IMR-90 (cell line): ENCODE measurements at places on chromosomes 12 and 14. TPM values are rescaled to one million over a fixed set of nuclear protein-coding genes. Genes with fewer than 3 reads are reported as not detected.

- no peak for DNase-seq
- H3K27me3 ChIP-seq = no peaks in the 10 kb centered on the region
- H3K36me3 ChIP-seq = no peaks in the 10 kb centered on the region
- peaks cover 7% of the 10 kb centered on the region for H3K4me1 ChIP-seq
- no peak overlapping the region for H3K4me3 ChIP-seq
- no peak overlapping the region for H3K27ac ChIP-seq
These were observed 4.5 kb downstream of the ZBTB1 start for GRCh38 chr14:64509036-64509435.

Gene SLC15A5
- total RNA-seq = not detected in 2 replicates

DNA sequence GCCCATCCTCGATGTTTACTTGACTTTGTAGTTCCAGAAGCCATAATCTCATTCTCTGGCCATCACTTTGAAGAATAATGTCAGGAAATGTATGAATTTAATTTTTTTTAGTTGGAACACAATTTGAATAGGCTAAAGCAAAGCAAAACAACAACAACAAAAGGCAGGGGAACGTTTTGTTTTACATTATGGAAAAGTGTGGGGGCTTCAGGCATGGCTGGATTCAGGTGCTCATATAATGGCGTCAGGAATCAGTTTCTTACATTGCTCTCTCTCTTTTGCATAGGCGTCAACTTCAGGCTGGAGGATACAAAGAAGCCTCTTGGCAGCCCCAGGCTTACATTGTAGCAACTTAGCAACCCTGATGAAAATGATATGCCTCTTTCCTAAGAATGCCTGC is 13.1 kb upstream of the RPH3A start:
- no peak overlapping the region for H3K27ac ChIP-seq
- no peak for DNase-seq
- H3K27me3 ChIP-seq = no peaks in the 10 kb centered on the region
- no peaks in the 10 kb centered on the region for H3K36me3 ChIP-seq

DNA sequence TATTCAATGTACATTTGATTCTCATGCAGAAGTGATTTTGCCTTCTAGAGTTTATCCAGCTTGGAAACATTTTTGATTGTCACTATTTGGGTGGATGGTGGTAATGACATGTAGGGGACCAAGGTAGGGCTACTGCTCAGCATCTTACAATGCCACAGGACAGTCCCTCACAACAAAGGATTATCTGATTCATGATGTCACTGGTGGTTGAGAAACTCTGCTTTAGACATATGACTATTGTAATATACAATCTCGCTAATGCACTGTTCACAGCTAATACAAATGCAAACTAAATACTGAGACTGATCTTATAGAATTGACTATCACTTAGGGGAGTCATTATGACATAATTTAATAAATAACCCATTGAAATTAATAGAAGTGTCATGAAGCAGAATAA is 60.4 kb upstream of the BTG1 start:
- no peak overlapping the region for H3K4me3 ChIP-seq
- DNase-seq = no peak
- H3K36me3 ChIP-seq = no peaks in the 10 kb centered on the region
- H3K4me1 ChIP-seq = no peaks in the 10 kb centered on the region; the same call in 1 of the 2 replicates
- H3K27me3 ChIP-seq = no peaks in the 10 kb centered on the region

Gene RIN3
- total RNA-seq = 2.2 and 2.5 TPM in 2 replicates

- no peaks in the 10 kb centered on the region for H3K27me3 ChIP-seq
- no peak overlapping the region for H3K4me3 ChIP-seq
- no peaks in the 10 kb centered on the region for H3K4me1 ChIP-seq
- peak; percentile 26 for DNase-seq
- H3K27ac ChIP-seq = no peak overlapping the region
These were observed 501.5 kb upstream of the TBX3 start for GRCh38 chr12:115185506-115185905.

GRCh38 chr14:77908847-77909246 is 108.9 kb downstream of the ADCK1 start:
- no peak overlapping the region for H3K4me3 ChIP-seq
- no peak for DNase-seq
- no peaks in the 10 kb centered on the region for H3K36me3 ChIP-seq
- H3K4me1 ChIP-seq = no peaks in the 10 kb centered on the region
- no peak overlapping the region for H3K27ac ChIP-seq

DNA sequence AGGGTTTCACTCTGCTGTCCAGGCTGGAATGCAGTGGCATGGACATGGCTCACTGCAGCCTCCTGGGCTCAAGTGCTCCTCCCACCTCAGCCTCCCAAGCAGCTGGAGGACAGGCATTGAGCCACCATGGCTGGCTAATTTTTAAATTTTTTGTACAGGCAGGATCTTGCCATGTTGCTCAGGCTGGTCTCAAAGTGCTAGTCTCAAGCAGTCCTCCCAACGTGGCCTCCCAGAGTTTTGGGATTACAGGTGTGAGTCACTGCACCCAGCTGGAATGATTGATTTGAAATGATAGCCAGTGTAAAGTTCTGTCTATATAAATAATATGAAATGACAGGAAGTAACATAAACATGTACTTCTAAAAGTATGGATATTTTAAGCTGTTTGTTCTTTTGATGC is 172.7 kb downstream of the FUT8 start:
- DNase-seq = no peak
- no peak overlapping the region for H3K27ac ChIP-seq
- H3K36me3 ChIP-seq = no peaks in the 10 kb centered on the region

Gene SIX4
- total RNA-seq = 28.1 and 42.7 TPM in 2 replicates

Gene OR4E2
- not detected in 2 replicates for total RNA-seq

- H3K4me1 ChIP-seq = peaks cover 9% of the 10 kb centered on the region
- H3K36me3 ChIP-seq = 0 out of 2 replicates have a peak, but pooled peaks cover 3% of the 10 kb centered on the region
These were observed 2.2 kb downstream of the ASIC1 start for GRCh38 chr12:50059440-50060119.

Gene GSKIP
- 22.0 and 34.7 TPM in 2 replicates for total RNA-seq

Gene TAS2R20
- total RNA-seq = 3.4 and 3.9 TPM in 2 replicates

GRCh38 chr12:15620741-15621539 is 168.2 kb downstream of the EPS8 start:
- no peak overlapping the region for H3K27ac ChIP-seq
- peaks cover 2% of the 10 kb centered on the region; the same call in 1 of the 2 replicates for H3K4me1 ChIP-seq
- no peaks in the 10 kb centered on the region for H3K27me3 ChIP-seq
- no peak for DNase-seq

- no peaks in the 10 kb centered on the region for H3K4me1 ChIP-seq
- no peak overlapping the region for H3K27ac ChIP-seq
- H3K4me3 ChIP-seq = no peak overlapping the region
- no peak for DNase-seq
These were observed 20.0 kb downstream of the CRACR2A start for GRCh38 chr12:3732901-3733300.

DNA sequence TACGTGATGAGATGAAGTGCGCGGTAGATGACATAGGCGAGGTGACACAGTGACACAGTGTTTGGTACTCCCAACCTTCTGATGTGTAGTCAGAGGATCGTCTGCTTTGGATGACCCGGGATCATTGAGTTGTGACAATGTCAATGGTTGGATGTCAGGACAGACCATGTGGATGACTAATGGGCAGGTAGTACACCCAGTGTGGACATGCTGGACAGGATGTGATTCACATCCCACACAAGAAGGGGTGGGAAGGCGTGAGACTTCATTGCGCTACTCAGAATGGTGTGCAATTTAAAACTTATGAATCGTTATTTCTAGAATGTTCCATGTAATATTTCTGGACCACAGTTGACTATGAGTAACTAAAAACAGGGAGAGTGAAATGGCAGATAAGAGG is 23.8 kb downstream of the MAP3K9 start:
- DNase-seq = no peak
- no peaks in the 10 kb centered on the region for H3K27me3 ChIP-seq
- H3K27ac ChIP-seq = no peak overlapping the region
- peaks cover 2% of the 10 kb centered on the region; the same call in 1 of the 2 replicates for H3K4me1 ChIP-seq
- no peak overlapping the region for H3K4me3 ChIP-seq

GRCh38 chr12:95996034-95996658 is at the start of gene HAL:
HAL (minus strand) TSS chr12:95996344; CDS start chr12:95995910, 434 bp downstream.
- peaks cover 3% of the 10 kb centered on the region; the same call in 1 of the 2 replicates for H3K36me3 ChIP-seq
- H3K27ac ChIP-seq = no peak within 1 kb of the TSS
- no peaks in the 10 kb centered on the region for H3K4me1 ChIP-seq
- H3K4me3 ChIP-seq = no peak within 1 kb of the TSS

Gene RFX4
- not detected in 2 replicates for total RNA-seq

GRCh38 chr12:122687086-122687485 is 16.1 kb downstream of the HCAR2 start:
- no peak overlapping the region for H3K4me3 ChIP-seq
- H3K36me3 ChIP-seq = no peaks in the 10 kb centered on the region
- DNase-seq = peak; percentile 25
- H3K4me1 ChIP-seq = no peaks in the 10 kb centered on the region
- H3K27me3 ChIP-seq = no peaks in the 10 kb centered on the region

Gene KIF21A
- total RNA-seq = 1.1 TPM in 2 replicates

DNA sequence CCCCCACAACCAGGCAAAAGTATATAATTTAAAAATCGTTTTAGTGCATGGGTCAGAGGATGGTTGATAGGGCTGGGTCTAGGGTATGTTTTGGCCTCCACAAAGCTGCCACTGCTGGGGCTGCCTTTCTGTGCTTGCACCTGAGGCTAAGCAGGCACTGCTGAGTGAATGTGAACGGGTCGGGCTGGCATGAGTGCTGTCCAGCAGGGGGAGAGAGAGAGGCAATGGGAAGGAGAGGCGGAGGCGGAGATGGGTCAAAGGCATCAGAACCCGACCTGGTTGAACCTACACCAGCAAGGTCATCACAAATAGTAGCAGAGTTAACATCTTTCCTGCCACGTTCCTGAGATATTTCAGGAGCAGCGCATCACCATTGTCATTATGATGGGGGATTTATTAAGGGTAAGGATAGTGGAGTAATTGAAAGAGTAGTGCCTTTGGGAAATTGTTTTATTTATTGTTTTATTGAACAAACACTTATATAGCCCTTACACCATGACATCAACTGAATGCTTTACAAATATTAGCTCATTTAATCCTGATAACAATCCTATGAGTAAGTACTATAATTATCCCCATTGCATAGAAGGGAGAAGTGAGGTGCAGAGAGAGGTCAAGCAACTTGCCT is 5.8 kb upstream of the NRXN3 start:
- H3K36me3 ChIP-seq = no peaks in the 10 kb centered on the region
- no peak overlapping the region for H3K27ac ChIP-seq
- H3K4me3 ChIP-seq = no peak overlapping the region
- DNase-seq = no peak
- H3K4me1 ChIP-seq = no peaks in the 10 kb centered on the region
- no peaks in the 10 kb centered on the region for H3K27me3 ChIP-seq

DNA sequence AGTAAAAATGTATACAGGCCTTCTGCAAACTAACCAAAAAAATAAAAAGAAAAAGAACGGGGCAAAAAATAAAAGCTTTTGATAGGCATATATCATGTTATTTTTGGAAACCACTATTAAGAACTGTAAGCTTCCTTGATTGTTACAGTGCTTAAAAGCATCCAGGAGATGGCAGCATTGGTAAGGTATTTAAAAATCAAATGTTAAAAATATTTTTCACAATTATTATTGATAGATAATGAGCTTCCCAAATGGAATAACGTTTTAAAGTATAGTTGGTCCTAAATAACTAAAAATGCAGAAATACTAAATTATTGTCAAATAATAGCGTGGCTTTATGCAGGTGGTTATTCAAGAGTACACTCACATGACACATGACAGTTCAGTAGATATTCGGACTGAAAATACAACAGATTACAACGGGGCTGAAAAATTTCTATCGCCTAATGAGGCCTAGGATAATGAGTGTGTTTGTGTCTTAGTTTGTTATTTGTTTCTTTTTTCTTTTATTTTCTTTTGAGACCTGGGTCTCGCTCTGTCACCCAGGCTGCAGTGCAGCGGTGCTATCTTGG is 127.2 kb upstream of the ATF7IP start:
- no peak overlapping the region for H3K4me3 ChIP-seq
- no peaks in the 10 kb centered on the region for H3K27me3 ChIP-seq
- no peaks in the 10 kb centered on the region for H3K36me3 ChIP-seq
- H3K27ac ChIP-seq = no peak overlapping the region
- peak; percentile 55 for DNase-seq
- H3K4me1 ChIP-seq = peaks cover 4% of the 10 kb centered on the region; the same call in 1 of the 2 replicates

GRCh38 chr12:79659961-79660431 is 30.8 kb downstream of the PAWR start:
- no peak overlapping the region for H3K4me3 ChIP-seq
- no peaks in the 10 kb centered on the region for H3K36me3 ChIP-seq
- H3K27ac ChIP-seq = no peak overlapping the region
- peaks cover 4% of the 10 kb centered on the region for H3K4me1 ChIP-seq
- no peak for DNase-seq

Gene BRI3BP
- 2.5 and 4.2 TPM in 2 replicates for total RNA-seq
